ENCODE measurements at places on chromosomes 3 and 15.
A peak's percentile ranks its signal among the peaks of the same experiment; 100 is the strongest.

DNA sequence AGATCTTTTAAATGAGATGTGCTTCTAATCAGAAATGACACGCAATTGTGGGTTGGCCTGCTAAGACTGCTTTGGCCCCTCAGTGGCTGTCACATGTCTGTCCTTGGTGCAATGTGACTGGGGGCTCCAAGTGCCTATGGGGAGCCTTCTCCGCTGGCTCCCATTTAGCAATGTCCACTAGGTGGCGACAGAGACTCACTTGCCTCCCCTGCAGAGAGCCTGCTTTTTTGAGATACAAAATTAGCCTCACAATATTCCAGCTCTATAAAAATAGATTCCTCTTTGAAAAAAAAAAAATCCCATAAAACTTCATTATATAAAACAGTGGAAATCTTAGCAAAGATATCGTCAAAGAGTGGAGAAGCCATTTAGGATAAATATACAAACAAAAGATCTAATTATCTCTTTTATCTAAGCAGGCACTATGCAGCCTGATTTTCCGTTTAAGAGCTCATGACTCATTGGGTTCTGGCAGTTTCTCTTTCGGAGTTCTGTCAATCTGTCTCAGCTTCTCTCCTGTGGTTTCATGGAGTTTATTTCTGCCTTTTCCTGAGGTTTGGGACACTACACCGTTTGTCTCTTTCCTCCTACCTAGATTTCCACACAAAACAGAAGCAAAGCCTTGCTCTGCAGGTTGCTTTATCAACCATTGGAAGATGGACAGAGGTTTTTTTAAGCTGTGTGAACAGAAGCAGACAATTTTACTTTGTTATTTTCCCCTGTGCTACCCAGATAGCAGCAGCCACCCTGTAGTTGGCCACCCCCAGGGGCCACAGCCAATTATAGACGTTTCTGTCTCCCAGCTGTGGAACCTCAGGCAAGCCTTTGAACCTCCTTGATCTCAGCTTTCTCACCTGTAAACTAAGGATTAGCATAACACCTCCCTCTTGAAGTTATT, 68.4 kb upstream of the TNFAIP8L3 start:
- peak; percentile 85 for DNase-seq

- no peak for DNase-seq
These were observed 115.9 kb downstream of the EEFSEC start for GRCh38 chr3:128269006-128269775.

DNA sequence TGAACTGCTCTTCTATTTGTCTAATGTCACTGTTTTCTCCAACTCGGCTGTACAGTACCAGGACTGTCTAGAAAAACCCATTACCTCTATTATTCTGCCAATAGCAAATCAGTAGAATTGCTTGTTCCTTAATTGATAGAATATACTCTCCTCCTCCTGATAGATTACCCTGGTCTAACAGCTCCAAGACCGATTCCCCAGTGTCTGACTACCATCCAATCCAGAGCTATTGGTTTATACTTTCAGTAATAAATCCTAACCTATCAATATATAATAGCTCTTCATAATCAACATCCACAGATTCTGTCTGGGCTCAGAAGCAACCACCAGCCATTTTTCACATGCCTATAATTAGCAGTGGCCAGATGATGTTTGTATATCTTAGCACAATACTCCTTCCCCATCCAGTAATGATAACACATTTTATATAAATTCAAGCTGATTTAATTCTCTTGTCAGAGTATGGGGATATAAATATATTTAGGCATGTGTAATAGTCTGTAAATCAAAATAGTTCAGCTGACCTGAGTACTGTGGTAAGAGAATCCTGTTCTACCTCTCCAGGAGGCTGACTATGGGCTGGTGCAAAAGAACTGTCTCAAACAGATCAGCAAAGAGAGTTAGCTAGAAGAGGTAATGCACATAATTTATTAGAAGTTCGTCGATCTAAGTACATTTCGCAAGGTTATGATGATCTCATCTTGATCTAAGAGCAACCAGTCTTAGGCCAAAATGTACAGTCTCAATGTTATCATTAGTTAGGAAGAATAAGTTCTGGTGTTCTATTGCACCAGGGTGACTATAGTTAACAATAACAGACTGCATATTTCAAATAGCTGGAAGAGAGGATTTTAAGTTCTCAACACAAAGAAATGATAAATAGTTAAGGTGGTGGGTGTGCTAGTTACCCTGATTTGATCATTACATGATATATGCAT, 193.4 kb downstream of the SHOX2 start:
- no peak for DNase-seq

- peak; percentile 19 for DNase-seq
These were observed 98.3 kb downstream of the ANO10 start for GRCh38 chr3:43523454-43524053.

GRCh38 chr15:49877117-49877872, 241.7 kb downstream of the ATP8B4 start:
- DNase-seq, result no peak

GRCh38 chr15:40249477-40250303, 10.8 kb downstream of the PAK6 start:
- DNase-seq, result peak; percentile 90

- no peak for DNase-seq
These were observed 36.3 kb upstream of the DCLK3 start for GRCh38 chr3:36800533-36801116.

DNA sequence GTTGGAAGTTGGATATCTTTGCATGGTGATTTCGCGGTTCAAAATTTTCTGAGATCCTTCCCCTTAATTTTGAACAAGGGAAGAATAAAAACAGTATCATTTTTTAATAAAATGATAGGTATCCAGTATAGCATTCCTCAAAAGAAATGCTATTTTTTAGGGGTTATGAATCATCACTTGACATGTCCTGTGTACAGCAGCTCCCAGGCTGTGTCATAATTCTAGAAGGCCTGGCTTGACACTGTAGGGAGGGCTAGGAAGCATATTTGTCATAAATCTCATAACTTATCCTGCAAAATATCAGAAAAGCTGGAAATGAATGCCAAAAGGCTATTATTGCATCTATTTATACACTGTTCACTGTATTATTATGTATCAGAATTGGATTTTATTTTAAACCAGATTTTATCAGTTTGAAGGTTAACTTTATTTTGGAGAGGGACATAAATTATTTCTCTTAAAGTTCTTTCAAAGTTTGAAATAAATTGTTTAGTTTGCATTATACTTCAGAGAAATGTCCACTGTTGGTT, 539.1 kb upstream of the ROBO2 start:
- DNase-seq, result no peak

DNA sequence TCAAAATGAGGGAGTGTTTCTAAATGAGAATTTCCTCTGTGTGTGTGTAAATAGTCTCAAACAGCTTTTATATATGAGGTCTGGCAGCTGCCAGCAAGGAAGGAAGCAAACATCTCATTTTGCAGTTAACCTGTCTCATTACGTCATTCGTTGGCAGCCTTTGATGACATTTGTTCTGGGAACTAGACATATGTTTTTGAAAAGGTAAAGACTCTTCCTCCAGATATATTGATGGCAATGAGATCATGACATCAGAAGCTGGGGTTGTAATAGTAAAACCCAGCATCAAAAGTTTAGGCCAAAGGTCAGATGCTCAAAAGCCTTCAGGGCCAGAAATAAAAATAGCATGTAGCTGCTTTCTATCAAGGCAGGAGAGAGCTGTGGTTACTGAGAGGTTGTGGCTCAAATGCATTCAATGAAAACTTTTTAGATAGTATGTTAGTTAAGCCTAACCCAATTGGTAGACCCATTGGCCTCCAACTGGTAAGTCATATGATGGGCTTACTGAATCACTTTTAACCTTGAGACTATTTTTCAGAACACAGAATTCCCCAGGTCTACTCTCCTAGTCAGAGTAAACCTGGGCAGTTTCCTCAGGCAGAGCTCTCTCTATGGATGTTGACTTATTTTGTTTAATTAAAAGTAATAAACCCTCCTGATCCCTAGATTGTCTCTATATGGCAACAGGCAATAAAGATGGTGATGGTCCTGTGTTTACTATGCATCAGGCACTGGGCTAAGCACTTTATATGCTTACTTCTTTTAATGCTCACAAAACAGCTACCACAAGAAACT, 386.5 kb upstream of the CFAP20DC start:
- DNase-seq, result peak; percentile 26

GRCh38 chr15:66625974-66626373, 60.2 kb upstream of the LCTL start:
- no peak for DNase-seq

DNA sequence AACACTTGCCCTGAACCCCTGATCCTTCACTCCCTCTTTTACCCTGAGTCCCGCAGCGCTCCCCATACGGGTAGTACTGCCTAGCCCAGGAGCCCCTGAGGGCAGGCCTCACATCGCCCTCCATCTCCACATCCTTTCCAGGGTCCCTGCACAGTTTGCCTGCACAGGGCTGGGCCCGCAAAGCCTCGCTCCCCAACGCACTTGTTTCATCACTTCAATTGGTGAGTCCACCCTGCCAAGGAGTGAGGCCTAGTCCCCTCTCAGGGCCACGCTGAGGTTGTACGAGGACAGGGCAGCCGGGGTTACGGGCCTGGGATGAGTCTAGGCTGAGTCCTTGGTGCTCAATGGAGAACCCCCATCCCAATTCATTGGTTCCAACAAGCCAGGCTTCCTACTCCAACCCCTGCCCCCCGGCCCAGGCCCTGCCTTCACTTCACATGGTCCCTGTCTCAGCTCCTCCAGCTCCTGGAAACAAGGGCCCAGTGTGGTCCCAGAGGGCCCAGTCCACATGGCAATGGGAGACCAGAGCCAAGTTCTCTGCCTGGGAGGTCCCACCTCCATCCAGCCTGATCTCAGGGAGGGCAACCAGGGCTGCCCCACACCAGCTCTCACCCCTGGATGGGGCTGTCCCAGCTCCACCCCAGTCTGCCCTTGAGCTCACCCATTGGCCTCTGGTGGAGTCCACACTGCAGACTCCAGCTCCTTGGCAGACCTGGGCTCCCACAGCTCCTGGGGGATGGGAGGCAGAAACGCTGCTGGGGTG, 12.4 kb upstream of the CLK3 start:
- DNase-seq, result no peak

- no peak for DNase-seq
These were observed 21.7 kb downstream of the ALS2CL start for GRCh38 chr3:46671541-46672348.

DNA sequence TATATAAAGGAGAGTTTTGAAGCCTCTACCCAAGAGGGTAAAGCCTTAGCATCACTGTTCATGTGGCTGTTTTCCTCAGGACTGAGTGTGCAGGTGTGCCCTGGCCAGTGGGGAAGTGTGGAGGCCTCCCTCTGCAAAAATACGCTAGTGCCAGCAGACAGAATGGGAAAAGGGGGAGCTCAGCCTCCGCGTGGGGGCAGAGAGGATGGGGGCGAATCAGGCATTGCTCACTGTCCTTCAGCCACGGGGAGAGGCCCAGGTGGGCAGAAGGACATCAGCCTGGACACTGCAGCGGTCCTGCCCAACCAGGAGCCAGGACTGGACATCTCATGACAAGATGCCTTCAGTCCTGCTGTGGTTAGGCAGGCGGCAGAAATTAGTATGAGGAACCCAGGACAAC, 10.1 kb downstream of the LTF start:
- no peak for DNase-seq

DNA sequence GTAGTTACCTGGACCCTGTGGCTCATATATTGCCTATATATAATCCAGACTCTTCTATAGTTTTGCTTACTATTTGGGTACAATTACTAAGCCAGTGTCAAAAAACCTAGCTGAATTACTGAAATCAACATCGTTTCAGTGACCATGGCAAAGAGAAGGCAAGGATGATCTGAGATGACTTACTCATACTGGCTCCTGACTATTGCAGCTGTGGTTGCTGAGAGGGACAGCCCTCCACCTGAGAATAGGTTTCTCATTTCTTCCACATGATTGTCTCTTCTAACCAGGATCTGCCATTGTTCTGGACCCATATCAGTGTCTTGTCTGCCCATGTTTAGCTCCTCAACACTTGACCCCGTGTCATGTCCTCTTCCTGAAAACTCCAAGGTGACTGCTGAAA, 30.2 kb downstream of the CASR start:
- DNase-seq, result no peak

DNA sequence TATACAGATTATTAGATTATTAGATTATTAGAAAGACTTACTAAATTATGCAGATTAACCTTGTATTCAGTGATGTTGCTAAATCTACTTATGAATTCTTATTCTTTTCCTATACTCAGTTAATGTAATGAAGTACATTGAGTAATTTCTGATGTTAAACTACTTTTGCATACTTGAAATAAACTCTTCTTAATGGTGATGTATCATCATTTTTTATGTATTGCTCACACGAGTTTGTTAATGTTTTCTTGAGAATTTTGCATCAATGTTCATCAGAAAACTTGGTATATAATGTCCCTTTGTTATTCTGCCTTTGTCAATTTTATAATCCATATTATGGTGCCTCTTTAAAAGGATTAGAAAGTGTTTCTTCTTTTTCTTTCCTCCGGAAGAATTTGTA, 163.2 kb upstream of the COL8A1 start:
- DNase-seq, result no peak

GRCh38 chr15:91282486-91282885, 182.4 kb downstream of the SV2B start:
- no peak for DNase-seq

DNA sequence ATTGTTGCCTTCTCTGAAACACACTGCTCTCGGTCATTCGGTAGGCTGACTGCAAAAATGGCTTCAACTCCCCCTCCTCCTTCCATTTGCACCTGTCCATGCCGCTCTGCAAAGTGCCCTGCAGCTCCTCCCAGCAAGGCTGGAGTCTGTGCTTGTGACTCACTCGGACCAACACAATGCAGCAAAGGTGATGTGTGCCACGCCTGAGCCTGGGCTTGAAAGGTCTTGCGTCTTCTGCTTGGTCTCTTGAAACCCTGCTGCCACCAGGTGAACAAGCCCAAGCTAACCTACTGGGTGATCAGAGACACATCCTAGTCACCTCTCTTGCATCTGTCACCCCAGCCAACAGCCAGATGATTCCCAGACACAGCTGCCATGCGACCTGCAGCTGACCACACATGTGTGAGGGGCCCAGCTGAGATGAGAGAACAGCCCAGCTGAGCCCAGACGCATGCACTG, 71.1 kb downstream of the MGLL start:
- peak; percentile 39 for DNase-seq

- DNase-seq, result peak; percentile 46
These were observed 38.4 kb upstream of the RBM5 start for GRCh38 chr3:50050361-50050760.

- DNase-seq, result no peak
These were observed 347.9 kb downstream of the MCTP2 start for GRCh38 chr15:94579286-94579685.

- peak; percentile 91 for DNase-seq
These were observed 84.1 kb downstream of the TP63 start for GRCh38 chr3:189714991-189715961.

DNA sequence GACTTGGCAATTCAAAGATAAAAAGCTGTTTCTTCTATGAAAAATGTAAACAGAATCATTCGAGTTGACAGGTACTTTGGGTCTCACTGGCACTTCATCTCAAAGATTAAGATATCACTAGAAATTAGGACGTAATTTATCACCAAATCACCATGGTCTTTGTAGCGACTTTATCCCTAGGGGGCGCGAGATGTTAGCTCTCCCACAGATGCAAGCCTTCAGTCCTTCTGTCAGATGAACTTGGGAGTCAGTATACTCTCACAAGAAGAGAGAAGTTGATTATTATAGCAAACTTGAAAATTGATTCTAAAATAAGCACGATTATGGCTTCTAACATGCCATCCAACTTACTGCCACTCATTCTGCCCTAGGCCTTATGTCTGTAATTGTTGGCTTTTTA, 150.3 kb downstream of the ALCAM start:
- DNase-seq, result no peak

GRCh38 chr15:86193716-86194380, 114.2 kb downstream of the AGBL1 start:
- DNase-seq, result no peak

Data from M059J (cell line).